ENCODE measurements at places on chromosomes 2 and 18. TPM values are rescaled to one million over a fixed set of nuclear protein-coding genes. Genes with fewer than 3 reads are reported as not detected.

DNA sequence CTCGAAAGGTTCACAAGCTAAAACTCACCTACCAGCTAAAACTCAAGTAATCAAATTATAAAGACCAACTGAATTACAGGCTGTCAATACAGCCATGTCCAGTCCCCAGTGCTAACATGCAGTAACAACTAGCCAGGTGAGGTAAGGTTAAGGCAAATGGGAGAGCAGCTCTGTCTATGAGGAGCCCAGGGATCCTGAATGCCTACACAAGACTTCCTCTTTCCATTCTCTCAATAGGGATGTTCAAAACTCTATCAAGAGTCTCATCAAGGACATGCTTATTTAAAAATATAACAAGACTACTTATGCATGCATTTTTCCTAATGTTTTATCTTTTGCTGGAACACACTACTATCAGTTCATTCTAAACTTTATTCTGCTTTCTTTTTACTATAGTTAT, 20.4 kb downstream of the REV1 start:
- no peak overlapping the region for H3K27ac ChIP-seq
- H3K27me3 ChIP-seq = no peaks in the 10 kb centered on the region
- peaks cover 10% of the 10 kb centered on the region for H3K36me3 ChIP-seq
- no peak for DNase-seq
- H3K4me3 ChIP-seq = no peak overlapping the region

DNA sequence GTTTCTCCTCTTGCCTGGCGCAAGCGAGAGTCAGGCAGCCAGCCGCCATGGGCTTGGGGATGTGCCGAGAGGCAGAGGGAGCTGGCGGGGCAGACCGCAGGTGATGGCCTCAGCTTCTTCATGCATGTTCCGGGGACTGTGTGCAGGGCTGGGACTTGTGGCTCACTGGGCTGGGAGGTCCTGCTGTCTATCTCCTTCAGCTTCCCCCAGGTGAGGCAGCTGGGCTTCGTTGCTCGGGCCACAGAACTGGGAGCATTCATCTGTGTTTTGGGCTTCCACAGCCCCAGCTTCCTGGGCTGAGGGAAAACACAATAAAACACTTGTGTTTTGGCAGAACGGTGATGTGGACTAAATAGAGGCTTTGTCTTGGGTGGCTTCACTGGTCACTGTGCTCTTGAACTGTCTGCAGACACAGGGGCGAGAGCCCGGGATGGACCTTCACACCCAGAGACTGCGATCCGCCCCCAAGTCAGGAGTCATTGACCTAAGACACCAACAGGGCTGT, 93.5 kb downstream of the DYSF start:
- no peak overlapping the region for H3K4me3 ChIP-seq
- H3K36me3 ChIP-seq = no peaks in the 10 kb centered on the region
- DNase-seq = no peak
- H3K27me3 ChIP-seq = peaks cover 13% of the 10 kb centered on the region

- no peak for DNase-seq
- H3K27me3 ChIP-seq = no peaks in the 10 kb centered on the region
- H3K36me3 ChIP-seq = no peaks in the 10 kb centered on the region
Observed at GRCh38 chr2:191255756-191256312, 10.6 kb downstream of the MYO1B start.

- no peak overlapping the region for H3K27ac ChIP-seq
- peaks cover 4% of the 10 kb centered on the region for H3K36me3 ChIP-seq
- H3K4me1 ChIP-seq = peaks cover 43% of the 10 kb centered on the region
- H3K27me3 ChIP-seq = no peaks in the 10 kb centered on the region
- no peak overlapping the region for H3K4me3 ChIP-seq
- no peak for DNase-seq
Observed at GRCh38 chr18:49400398-49401072, 59.9 kb downstream of the DYM start.

DNA sequence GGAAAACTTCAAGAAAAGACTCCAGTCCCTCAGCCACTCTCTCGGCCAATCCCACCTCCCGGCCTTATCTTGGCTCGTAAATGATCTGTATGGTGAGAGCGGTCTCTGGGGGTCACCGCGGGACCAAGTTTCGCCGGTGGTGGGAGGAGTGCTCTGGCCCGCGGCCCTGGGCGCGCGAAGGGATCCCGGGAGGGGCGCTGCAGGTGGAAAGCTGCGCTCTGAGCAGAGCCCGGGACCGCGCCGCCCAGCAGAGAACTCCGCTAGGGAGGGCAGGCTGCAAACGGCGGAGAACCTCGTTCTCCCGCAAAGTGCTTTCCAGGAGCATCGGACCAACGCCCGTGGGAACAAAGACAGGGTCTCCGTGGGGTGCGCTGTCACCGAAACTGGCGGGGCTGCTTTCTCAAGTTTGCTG, 622 bp downstream of the LRP2 start:
- no peak overlapping the region for H3K27ac ChIP-seq
- H3K27me3 ChIP-seq = peaks cover 40% of the 10 kb centered on the region
- DNase-seq = peak; percentile 13
- peak overlapping the region; percentile 42 for H3K4me3 ChIP-seq
- no peaks in the 10 kb centered on the region for H3K36me3 ChIP-seq
- peaks cover 32% of the 10 kb centered on the region for H3K4me1 ChIP-seq

DNA sequence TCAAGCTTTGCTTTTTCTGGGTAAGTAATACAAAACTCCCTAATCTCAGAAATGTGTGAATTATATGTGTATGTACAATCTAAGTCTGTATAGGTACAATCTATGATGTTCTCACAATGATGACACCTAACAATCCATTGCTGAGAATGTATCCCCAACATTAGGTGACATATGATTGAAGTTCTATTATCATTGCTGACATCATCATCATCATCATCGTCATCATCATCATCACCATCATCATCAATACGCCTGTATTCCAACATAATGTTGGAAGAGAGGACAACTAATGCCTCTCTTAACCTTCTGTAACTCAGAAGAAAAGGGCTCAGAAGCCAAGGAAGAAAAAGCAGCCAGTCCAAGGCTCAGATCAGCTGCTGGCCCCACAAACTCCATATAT, 84.2 kb upstream of the FBXO11 start:
- no peak overlapping the region for H3K4me3 ChIP-seq
- peaks cover 3% of the 10 kb centered on the region for H3K27me3 ChIP-seq
- no peak for DNase-seq
- H3K27ac ChIP-seq = no peak overlapping the region

Gene DSG2
- 0.45 TPM for total RNA-seq

Gene TBR1
- total RNA-seq = not detected

Gene CTNNA2
- total RNA-seq = not detected

Gene NGEF
- total RNA-seq = 0.12 TPM

Gene LOXHD1
- total RNA-seq = 0.05 TPM
